SJCRH30 (cell line): ENCODE measurements at places on chromosomes 16 and 17. TPM values are rescaled to one million over a fixed set of nuclear protein-coding genes. Genes with fewer than 3 reads are reported as not detected.

DNA sequence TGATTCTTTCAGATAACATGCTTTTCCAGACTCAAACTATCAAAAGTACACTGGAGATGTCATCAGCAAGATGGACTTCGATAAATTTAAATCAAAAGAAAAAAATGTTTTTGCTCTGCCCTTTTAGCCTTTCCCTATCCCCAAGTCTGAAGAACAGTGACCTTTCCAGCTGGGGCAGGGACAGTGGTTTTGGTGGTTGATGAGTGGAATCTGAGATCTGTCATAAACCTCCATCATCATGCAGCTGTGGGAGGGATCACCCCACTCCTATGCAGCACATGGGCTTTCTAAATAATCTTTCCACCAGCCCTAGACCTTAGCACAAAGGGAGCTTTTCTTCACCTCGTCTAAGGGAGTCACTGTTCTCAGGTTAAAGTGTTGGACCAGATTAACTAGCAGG is 869.5 kb upstream of the SOX9 start:
- DNase-seq: no peak

GRCh38 chr16:2761472-2761871 is 9.0 kb downstream of the SRRM2 start:
- DNase-seq: no peak

DNA sequence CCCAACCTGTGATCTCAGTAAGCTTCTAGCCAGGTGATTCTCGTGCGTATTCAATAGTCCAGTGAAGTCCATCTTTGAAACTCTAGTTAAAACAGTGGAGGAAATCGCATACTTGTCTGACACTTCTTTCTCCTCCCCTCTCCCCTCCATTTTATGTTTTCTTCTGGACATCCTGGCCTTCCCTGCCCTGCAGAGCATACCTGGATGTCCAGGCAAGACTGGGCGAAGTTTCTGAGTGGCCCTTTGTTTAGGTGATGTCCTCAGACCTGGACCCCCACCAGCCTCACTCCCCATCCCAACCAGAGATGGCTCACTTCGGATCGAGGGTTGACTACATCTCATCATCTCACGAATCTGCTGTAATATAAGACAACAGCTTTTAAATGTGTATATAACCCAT is 65.7 kb downstream of the CCDC182 start:
- no peak for DNase-seq

DNA sequence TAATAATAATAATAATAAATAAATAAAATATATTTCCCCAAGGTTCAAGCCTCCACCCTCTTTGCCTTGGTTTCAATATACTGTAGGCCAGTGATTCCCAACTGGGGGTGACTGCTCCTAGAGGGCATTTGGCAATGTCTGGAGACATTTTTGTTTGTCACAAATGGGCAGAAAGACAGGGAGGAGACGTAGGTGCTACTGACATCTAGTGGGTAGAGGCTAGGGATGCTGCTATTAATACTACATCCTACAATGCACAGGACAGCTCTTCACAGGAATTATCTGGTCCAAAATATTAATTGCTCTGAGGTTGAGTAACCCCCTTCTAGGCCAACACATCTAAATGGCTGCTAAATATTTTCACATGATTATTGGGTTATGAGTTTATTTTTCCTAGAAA is 12.8 kb upstream of the PRR14 start:
- no peak for DNase-seq

- DNase-seq: no peak
Measured at GRCh38 chr17:13775450-13775849, 173.7 kb upstream of the HS3ST3A1 start.

GRCh38 chr16:58385218-58385773 is 7.0 kb upstream of the GINS3 start:
- DNase-seq: no peak

GRCh38 chr16:84109598-84110335 is 7.0 kb downstream of the MBTPS1 start:
- no peak for DNase-seq

- peak; percentile 24 for DNase-seq
Measured at GRCh38 chr16:86375364-86375763, 135.0 kb upstream of the FOXF1 start.

GRCh38 chr17:81412490-81413093 is 17.3 kb downstream of the BAHCC1 start:
- DNase-seq: peak; percentile 90

DNA sequence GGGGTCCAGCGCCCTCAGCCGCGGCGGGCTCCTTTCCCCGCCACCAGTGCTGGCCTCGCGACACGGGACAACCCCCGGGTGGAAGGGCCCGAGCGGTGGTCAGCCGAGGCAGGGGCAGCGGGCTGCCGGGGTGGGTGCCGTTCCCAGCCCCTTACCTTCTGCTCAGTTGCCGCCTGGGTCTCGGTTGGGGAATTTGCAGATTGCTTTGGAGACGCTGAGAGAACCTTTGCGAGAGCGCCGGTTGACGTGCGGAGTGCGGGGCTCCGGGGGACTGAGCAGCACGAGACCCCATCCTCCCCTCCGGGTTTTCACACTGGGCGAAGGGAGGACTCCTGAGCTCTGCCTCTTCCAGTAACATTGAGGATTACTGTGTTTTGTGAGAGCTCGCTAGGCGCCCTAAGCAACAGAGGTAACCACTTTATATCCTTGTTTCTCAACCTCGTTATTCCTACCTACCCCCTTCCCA is 381 bp downstream of the CTNS start:
- no peak for DNase-seq

DNA sequence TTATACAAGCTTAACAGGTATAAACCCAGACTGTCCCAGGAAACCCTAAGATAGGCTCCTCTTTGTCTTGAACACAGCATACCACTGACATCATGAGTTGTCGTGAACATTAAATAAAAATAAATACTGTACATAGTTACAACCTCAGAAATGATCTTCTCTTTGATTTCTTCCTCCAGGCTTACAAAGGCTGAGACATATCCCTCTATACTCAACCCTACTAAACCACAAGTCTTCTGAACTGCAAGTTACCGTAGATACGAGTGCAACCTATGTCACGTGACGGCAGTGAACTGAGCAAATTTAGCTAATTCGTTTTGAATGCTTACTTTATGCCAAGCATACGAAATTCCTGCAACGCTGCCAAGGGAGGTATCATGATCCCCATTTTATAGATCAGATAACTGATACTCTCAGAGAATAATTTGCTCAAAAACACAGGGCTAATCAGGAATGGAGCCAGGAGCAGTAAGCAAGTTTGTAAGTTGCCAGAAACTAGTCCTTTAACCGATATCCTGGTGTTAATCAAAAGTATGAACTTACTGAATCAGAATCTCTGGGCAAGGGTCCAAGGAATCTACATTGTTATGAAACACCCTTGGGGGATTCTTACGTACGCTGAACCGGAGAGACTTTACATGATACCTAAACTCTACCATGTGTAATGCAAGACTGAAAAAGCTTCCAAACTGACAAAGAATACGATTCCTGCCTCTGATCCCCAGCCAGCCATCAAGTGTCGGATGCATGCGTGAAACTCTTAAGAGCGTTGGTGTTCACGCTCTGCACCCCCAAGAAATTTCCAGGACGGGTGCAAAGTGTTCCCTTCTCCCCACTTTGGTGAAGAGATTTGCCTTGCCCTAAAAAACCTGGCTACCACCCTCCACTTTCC is 106.2 kb downstream of the XYLT1 start:
- DNase-seq: no peak

- no peak for DNase-seq
Measured at GRCh38 chr17:47701608-47702007, 7.6 kb downstream of the TBKBP1 start.

GRCh38 chr17:7837408-7838088 is 3.5 kb downstream of the KDM6B start:
- no peak for DNase-seq

GRCh38 chr16:67384778-67385510 is 8.4 kb downstream of the TPPP3 start:
- no peak for DNase-seq

DNA sequence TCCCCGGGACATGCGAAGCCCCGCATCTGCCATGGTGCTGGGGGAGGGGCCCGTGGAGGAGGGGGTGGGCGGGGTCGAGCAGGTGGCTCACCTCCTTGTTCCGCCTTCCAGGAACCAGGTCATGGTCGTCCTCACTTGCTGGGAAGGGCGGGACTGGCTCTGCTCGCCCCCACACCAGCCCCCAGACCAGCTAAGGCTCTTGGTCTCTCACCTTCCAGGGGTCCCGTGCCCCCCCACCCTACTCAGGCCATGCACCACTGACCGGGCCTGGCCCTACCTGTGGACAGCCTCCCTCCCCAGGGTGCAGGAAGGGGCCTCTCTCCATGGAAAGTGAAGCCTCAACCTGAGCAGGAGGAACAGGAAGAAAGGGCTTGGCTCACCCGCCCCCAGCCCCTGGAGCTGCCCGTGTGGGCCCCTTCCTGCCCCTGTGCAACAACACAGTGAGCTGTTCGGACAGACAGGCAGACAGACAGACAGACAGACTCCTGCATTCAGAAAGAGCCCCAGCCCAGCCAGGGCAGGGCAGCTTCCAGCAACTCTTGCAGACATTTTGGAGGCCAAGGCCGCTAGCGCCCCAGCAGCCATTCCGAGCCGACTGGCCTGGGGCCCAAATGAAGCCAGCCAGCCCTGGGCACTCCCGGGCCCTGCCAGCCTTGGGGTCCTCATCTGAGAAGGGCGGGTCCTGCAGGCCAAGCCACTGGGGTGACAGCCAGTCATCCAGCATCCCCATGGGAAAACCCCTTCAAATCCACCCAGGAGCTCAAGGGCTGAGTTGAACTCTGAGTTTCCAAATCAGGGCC is 8.1 kb upstream of the KREMEN2 start:
- no peak for DNase-seq

The DRC3 gene
- total RNA-seq: 0.66 and 0.89 TPM in 2 replicates

The SECTM1 gene
- total RNA-seq: 0.36 and 1.1 TPM in 2 replicates

The PRAC1 gene
- not detected in 2 replicates for total RNA-seq

The HLF gene
- total RNA-seq: 1.5 and 2.4 TPM in 2 replicates

The PERCC1 gene
- total RNA-seq: 111 and 114 TPM in 2 replicates

The CNTNAP4 gene
- not detected in 2 replicates for total RNA-seq
